ENCODE measurements at places on chromosomes 6 and 20.
A peak's percentile ranks its signal among the peaks of the same experiment; 100 is the strongest.

GRCh38 chr6:33783781-33784520, 5.0 kb downstream of the LEMD2 start:
- no peak for DNase-seq

DNA sequence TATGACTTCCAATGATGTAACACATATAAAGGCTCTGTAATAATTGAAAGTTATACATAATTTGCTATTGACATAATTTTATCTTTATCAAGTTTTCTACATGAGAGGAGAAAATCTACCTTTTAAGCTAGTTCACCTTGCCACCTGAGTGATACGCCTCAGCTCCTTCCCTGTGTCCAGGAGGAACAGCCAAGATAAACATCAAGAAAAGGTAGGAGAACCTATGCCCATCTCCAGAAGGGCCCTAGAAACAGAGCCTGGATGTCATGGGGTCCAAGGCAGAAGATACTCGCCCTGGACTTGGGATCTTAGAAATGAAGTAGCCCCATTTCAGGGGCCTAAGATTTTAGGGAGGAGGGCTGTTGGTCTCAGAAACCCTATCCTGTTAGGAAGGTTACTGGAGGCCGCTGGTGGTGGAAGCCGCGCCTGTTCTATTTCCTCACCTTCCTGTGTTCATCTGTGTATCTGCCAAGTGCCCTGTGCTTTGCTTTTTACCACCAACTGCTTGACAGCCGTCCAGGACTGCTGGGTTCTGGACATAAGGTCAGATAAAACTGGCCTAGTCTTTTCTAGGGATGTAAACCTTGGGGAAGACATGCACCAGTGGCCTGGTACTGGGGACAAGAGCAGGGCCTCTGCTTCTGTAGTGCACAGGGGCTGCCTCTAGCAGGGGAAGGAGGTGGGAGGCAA, 178.5 kb downstream of the ARID1B start:
- no peak for DNase-seq

- DNase-seq: peak; percentile 12
Measured at GRCh38 chr6:152206072-152206818, 398.8 kb downstream of the ESR1 start.

GRCh38 chr6:51514748-51515402, 572.5 kb downstream of the PKHD1 start:
- no peak for DNase-seq
